Activated CD4-positive, alpha-beta T cell treated with anti-CD3 and anti-CD28 coated beads, Interleukin-2, amount 50 U/mL, for 48 hours (primary cell): ENCODE measurements at places on chromosomes 16 and 17.

DNA sequence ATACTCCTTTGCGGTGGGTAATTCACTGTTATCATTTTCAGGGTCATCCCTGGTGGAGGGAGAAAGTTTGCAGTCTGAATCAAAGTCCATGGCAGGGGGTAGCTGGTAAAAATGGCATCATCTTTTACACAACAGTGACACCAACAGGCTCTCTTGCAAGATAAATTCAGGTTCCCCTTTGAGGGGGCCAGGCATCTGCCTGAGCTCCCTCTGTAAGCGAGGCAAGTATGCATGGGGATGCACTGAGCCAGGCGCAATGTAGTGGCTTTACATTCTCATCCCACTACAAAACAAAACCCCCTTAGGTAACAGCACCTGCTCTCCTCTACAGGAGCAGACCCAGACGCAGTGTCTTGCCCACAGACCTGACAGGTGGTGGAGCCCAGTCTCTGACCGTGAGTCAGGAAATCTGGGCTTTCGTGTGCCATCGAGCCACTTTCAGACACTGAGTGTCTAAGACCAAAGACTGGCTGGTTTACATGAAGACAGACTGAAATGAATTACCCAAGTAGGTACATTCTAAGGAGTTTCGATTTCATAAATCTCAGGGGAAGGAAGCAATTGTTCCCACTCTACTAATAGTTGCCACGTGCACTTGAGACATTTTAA lies 17.7 kb downstream of the LITAFD start:
- no peak for DNase-seq

DNA sequence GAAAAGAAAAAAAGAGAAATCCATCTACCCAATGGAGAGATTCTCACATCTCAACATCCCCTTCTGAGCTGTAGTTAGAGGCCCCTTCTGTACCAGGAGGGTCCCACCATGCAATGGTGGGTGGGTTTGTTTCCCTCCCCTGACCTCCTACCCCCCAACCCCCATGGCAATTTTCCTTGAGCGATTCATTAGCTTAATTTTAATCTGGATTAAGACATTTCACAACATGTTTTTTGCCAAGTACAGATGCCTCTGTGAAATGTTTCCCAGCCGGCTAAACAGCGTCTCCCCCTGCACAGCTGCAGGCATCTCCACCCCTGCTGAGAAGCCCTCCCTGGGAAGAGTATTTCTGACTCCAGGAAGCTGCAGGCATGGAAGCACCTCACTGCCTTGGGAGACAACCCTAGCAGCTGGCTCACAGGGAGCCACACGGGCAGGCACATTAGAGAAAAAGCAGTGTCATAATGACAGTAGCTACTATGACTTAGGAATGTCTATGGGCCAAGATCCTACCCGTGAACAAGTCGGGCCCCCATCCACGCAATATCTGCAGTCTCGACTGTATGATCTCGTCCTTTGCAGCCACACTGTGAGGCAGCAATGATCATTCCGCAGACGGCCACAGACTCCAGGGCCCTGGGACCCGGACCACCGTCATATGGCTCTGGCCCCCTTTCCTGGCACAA lies 117.3 kb downstream of the ADCY9 start:
- no peak for DNase-seq

GRCh38 chr16:82011199-82011641 lies at the start of gene SDR42E1:
Gene SDR42E1, minus strand, starts transcription at chr16:82011470. Its CDS starts 10,612 bp downstream, at chr16:82000858.
- peak; percentile 46 for DNase-seq

DNA sequence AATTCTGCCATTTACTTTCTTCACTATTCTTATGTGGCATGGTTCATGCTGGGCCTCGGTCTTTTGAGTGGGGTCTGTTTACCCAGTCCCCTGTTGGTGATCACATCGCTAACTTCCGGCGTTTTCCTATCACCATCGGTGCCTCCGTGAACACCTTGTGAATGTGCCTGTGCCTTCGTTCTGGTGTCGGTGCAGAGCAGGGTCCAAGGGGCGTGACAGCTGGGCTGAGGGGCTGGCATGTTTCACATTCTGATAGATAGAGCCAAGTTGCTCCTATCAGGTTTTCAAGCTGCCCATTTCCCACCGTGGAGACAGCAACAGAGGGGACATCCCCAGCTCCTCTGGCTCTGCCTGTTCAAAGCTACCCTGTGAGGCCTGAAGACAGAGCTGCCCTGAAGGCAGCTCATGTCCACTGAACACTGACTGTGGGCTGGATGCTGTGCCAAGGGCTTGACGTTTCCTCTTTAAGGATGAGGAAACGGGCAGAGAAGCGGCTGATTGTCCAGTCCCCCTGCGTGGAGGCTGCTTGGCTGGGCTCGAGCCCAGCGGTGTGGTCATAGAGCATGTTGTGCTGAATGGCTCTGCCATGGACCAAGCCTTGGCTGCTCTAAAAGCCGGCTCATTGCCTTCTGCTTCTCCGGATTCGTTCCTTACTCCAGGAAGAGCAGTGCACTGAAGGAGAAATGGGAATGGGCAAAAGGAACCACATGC lies 17.0 kb downstream of the DHODH start:
- DNase-seq: no peak

- DNase-seq: no peak
Measured at GRCh38 chr16:245105-245504, 10.5 kb downstream of the FAM234A start.

- DNase-seq: no peak
Measured at GRCh38 chr16:2056681-2057407, 9.1 kb downstream of the TSC2 start.

- no peak for DNase-seq
Measured at GRCh38 chr16:59021751-59022150, 287.6 kb upstream of the GOT2 start.

- DNase-seq: no peak
Measured at GRCh38 chr16:27906883-27907282, 156.6 kb downstream of the GSG1L start.

- DNase-seq: no peak
Measured at GRCh38 chr17:75241502-75241901, 19.9 kb downstream of the GGA3 start.

DNA sequence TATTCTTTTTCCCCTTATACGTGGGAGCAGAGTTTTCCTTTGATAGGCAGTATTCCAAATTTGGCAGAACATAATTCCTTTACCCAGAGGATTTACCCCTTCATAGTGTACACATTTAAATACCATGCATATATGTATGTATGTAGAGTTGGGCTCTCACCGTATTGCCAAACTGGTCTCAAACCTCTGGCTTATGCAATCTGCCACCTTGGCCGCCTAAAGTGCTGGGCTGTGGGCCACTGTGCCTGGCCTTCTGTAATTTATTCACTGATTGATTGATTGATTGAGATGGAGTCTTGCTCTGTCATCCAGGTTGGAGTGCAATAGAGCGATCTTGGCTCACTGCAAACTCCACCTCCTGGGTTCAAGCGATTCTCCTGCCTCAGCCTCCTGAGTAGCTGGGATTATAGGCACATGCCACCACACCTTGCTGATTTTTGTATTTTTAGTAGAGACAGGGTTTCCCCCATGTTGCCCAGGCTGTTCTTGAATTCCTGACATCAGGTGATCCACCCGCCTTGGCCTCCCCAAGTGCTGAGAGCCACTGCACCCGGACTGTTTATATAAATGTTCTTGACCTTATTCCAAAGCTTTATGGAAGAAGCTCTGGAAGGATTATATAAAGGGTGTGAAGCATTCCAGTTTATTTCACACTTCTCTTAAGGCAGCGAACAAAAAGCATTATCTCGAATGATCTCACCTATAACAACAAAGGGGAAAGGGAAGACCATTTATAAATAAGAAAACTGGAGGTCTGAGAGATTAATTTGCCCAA lies 14.9 kb downstream of the GLG1 start:
- DNase-seq: no peak

DNA sequence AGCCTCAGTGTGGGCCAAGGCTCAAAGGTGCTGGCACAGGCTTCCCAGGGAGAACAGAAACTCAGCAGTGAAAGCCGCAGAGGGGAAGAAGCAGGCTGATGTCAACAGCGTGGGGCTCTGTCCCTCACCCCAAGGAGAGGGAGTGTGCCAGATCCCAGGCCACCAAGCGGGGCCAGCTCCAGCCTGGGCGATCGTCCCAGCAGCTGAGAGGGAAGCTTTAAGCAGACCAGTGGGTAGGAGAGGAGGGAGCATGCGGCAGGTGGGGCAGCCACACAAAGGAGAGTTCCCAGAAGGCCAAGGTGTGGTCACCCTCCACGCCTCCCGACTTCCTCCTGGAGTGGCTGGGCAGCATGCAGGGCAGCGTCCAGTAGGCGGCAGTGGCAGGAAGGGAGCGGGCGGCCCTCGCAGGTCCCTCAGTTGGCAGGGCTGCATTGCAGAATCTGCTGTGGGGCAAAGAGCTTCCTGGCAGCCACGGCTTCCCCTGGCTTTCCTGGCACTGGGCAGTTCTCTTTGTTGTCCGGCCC lies 6.0 kb downstream of the SYNGR2 start:
- no peak for DNase-seq

GRCh38 chr17:37239690-37240334 lies 136.0 kb upstream of the C17orf78 start:
- DNase-seq: no peak
